Activated T-helper 17 cell treated with anti-CD3 and anti-CD28 coated beads, Interleukin-2, amount 50 U/mL, for 72 hours (primary cell): ENCODE measurements at places on chromosomes 13 and 19.
A peak's percentile ranks its signal among the peaks of the same experiment; 100 is the strongest.

- ATAC-seq = no peak
Measured at GRCh38 chr19:42322305-42322704, 3.1 kb upstream of the MEGF8 start.

DNA sequence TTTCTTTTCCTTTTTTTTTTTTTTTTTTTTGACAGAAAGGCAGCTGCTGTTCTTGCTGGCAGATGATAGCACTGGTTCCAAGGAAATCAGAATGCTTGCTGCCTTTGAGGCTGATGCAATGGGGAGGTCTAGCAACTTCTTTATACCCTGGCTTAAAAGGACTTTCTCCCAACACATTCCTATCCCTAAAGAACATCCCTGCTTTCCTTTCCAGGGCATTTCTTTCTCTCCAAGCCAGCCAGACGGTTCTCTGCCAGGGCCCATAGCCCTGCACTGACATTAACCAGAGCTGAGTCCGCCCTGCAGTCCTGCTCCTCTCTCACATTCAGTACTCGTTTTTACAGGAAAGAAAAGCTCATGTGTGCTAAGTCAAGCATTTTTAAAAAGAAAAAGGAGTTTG is 133.9 kb upstream of the WASF3 start:
- no peak for ATAC-seq

DNA sequence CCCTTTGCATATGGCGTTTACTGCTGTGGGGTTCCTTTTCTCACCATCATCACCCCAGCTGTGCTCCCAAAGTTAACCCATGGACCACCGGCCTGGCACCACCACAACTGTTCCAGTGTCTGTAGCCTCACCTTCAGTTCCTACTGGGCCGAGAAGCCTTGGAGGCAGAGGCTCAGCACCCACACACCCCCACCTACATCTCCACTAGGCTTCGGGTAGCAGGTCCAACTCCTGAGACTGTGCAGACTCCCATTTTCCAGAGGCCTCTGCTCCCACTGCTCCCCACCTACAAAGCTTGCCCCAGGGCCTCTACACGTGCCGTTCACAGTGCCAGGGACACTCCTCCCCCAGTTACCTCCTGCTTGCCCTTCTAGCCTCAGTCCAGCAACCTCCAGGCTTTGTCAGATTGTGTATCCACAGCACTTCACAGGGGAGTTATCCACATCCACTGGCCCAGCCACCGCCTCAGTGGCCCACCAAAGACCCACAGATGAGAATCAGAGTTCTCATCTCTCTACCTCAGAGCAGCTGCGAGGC is 14.1 kb downstream of the SLC27A5 start:
- ATAC-seq = no peak

DNA sequence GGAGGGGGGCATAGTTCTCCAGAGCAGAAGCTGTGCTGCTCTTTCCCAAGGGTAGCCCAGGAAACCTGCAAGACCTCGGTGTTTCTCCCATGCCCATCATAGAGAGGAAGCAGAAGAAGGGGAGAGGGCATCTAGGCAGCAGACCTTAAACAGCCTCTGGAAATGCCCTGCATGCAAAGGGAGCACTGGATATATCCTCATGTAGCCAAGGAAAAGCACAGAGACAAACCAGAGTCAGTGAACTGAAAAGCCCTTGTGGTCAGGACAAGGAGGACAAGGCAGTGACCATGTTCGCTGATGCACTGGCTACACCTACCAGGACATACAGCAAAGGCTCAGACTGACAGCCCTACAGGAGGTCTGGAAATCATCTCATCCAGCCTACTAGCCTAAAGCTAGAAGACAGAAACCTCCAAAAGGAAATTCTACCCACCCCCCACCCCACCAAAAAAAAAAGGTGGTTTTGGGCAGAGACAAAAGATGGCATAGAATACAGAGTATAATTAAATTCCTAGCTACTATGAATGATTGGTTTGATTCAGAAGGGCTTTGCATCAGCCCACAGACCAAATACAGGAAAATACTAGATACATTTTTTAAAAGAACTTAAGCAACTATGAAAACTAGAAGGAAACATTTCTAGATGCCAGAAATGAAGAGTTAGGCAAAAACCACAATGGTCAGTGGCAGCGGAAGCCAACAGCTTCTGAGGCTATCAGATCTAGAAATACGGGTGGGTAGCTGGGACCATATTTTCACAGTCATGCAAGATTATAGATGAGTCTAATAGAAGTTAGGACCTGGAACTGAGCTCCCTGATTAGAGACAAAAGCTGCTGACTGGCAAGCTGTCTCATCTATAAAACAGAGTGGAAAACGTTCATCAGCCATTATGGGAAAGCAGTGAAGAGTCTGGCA is 4.4 kb upstream of the TBC1D4 start:
- ATAC-seq = no peak

DNA sequence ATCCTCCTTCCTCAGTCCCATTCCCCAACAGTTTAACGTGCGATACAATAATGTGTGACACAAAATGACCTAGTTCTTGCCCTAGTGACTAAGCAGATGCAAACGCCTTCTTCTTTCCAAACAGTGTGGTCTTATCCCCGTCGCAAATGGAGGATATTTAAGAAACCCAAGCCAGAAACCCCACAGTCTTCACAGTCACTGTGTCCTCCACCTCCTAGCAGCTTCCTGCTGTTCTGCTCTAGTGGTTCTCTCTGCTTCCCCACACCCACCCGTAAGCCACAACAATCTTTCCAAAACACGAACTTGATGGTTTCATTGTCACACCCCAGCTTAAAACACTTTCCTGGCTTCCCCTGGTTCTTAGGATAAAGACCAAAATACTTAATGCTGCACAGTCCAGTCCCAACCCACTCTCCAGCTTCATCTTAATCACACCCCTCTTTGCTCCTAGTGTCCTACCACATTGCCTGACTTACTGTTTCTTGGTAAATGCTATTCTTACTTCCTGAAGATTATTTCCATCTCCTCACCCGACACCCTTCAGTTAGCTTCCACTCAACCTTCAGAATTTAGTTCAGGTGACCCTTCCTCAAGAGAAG is 32.3 kb downstream of the ITM2B start:
- ATAC-seq = peak; percentile 89

DNA sequence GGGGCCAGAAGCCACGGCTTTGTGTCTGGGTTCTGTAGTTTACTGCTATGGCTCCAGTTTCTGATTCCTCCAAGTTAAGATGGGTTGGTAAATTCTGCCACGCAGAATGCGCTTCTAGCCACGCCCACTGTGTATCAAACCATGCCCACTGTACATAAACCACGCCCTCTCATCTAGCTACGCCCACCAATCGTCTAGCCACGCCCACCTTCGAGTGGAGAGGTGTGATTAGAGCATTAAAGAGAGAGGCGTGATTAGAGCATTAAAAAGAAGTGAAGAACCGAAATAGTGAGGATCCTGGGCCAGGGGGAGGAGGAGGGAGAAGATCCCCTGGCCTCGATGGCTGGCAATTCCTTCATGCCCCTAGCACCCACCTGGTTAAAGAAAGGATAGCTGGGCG is 43.7 kb upstream of the ADGRE5 start:
- no peak for ATAC-seq

DNA sequence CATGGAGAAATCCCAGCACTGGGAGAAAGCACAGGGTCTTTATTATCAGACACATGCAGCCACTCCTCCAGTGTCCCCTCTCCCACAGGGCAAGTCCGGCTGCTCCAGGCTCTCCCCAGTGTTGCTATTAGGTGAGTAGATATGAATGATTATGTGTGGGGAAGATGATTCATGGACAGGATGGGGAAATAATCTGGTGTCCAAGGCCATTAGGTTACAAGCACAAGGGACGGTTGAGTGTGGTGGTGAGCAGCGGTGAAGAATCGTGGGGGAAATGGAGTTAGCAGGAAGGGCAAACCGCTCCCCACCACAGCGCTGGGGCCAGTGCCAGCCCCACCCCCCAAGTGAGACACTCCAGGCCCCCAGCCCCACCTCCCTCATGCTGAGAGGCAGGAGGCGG is 19.0 kb downstream of the CD177 start:
- ATAC-seq = no peak

DNA sequence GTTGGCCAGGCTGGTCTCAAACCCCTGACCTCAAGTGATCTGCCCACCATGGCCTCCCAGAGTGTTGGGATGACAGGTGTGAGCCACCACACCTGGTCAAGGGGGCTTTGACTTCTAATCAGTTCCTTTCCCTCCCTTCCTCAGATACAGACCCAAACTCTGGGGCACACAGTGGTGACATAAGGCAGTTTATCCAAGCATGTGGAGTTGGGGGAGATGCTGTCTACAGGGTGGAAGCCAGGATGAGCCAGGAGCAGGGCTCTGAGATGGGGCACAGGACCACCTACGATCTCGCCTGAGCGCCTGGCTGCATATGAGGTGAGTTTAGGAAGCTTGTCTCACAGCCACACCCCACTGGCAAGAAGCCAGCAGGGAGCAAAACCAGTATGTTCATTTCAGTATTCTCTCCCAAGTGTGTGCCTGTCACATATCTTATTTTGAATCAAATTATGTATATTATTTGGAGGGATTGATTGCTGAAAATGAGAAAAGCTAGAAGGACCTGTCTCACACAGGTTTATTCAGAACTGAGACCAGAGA is 67.7 kb downstream of the KCTD15 start:
- no peak for ATAC-seq

GRCh38 chr19:45960595-45961235 is 12.9 kb downstream of the NOVA2 start:
- no peak for ATAC-seq

GRCh38 chr13:35964863-35965180 is 166.4 kb downstream of the DCLK1 start:
- no peak for ATAC-seq

GRCh38 chr13:39656325-39656677 is 839 bp downstream of the COG6 start:
- ATAC-seq = no peak

DNA sequence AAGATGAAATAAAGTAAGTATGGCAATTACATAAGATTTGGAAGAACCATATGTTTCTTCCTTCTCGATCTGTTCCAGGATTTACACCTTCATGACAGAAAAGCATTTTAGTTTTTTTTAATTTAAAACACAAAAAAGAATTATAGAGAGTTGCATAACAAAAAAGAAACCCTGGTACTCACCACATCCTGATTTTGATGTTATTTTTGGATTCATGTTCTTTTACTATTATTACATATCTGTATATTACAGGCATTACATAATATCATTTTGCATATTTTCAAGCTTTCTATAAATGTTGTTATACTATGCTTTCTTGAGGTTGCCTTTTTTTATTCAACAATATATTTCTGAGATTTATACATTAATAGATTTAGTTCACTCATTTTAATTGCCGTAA is 6.7 kb upstream of the KATNAL1 start:
- no peak for ATAC-seq

DNA sequence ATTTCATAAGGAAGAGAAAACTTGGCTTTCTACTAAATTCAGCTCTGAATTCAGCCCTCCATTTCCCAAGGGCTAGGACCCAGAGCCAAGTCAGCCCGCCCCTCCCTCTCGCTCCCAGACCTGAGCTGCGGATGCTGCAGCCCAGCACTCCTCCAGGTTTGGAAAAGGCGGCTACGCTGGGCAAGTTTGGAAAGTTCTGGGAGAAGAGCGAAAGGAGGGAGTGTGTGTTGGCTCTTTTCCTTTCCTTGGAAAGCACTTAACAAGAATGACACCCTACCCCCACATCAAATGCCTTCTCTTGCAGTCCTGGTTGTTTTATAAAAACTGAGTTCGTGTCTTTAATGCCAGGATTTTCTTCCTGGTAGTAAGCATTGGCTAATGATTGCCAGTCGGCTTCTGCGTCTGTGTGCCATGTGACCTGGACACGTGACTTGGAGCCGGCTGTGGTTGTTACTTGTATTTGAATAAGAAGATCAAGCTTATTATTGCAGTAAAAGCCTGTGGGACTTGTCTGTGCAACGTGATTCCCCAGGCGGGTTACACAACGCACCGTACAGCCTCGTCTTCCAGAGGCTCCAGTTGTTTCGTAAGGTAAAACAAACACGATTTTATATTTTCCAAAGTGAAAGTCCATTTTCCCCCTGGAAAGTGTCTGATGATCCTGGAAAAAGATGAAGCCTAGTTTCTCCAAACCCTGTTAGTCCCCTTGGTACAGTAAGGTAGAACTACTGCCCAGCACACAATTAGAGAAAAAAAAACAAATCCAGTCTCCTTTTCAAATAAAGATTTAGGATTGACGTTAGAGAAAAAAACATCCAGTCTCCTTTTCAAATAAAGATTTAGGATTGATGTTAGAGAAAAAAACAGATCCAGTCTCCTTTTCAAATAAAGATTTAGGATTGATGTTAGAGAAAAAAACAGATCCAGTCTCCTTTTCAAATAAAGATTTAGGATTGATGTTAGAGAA is 26.8 kb upstream of the UBE2L5 start:
- ATAC-seq = peak; percentile 84

DNA sequence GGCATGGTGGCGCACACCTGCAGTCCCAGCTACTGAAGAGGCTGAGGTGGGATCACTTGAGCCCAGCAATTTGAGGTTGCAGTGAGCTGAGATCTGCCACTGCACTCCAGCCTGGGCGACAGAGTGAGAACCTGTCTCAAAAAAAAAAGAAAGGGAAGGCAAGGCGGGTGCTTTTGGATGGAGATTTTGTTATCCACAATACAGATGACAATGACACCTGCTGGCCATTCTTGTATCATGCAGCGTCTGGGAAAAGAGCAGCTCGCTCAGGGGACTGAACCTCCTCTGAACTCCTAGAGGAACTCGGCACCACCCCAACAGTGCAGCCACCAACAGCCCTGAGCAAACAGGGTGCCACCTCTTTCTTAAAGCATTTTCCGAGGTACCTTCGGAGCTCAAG is 22.8 kb downstream of the HAUS8 start:
- ATAC-seq = no peak

DNA sequence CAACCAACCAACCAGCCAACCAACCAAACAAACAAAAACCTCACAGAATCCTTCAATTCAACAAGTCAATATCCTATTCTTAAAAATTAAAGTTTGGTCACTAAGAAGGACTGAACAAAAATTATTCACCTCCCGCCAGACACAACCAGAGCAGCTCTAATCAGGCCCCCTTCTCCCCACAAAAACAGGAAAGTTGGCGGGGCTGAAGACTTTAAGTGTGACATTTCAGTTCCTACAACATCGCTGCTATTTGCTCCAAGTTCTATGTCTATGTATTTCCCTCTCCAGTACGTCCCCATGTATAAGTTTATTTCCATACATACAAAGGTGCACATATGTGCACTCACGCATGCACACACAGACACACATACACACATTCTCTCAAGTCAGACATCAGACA is 32.8 kb upstream of the STK24 start:
- no peak for ATAC-seq

GRCh38 chr19:29062475-29063435 is 150.2 kb downstream of the UQCRFS1 start:
- no peak for ATAC-seq

DNA sequence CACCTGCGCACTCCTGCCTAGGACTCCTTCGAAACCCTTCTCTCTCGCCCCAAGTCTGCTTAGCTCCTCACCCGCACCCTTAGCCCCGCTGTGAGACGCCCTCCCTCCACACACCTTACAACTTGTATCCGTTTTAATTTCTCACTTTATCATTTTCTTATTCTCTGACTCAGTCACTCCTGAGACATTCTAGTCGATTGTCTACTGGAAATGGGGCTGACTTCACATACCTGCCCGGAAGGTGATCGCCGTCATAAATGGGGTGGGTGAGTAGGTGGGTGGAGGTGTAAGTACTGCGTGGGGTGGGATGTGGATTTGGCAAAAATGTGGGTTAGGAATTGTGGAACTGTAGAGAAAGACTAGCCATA is 714 bp downstream of the NDFIP2 start:
- ATAC-seq = peak; percentile 75
